DMS79 (cell line): ENCODE measurements at places on chromosomes 5 and 9.

GRCh38 chr9:36137392-36138004 lies 965 bp downstream of the GLIPR2 start:
- DNase-seq, result peak; percentile 22

GRCh38 chr9:124134526-124134925 lies 123.0 kb downstream of the LHX2 start:
- DNase-seq, result no peak

GRCh38 chr9:108048406-108049025 lies 558.9 kb upstream of the KLF4 start:
- DNase-seq, result no peak

GRCh38 chr5:10036136-10036815 lies 213.4 kb downstream of the ATPSCKMT start:
- DNase-seq, result peak; percentile 22

- no peak for DNase-seq
Observed at GRCh38 chr9:72691671-72692070, 170.3 kb downstream of the TMC1 start.

DNA sequence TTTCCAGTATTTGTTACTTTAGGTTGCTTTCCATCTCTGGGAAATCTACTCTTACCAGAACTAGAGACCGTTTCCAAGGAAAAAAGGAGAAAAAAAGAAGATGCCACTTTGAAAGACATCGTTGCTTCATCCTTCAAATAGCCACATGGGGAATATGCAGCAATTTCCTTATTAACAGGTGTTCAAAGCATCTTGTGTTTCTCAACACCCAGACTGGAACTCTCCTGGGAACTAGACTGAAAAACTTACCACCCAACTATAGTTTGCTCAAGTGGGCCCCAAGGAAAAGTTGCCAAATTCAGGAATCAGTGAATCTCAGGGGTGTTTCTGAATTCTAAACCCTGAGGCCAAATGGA lies 80.0 kb upstream of the JAK2 start:
- no peak for DNase-seq

DNA sequence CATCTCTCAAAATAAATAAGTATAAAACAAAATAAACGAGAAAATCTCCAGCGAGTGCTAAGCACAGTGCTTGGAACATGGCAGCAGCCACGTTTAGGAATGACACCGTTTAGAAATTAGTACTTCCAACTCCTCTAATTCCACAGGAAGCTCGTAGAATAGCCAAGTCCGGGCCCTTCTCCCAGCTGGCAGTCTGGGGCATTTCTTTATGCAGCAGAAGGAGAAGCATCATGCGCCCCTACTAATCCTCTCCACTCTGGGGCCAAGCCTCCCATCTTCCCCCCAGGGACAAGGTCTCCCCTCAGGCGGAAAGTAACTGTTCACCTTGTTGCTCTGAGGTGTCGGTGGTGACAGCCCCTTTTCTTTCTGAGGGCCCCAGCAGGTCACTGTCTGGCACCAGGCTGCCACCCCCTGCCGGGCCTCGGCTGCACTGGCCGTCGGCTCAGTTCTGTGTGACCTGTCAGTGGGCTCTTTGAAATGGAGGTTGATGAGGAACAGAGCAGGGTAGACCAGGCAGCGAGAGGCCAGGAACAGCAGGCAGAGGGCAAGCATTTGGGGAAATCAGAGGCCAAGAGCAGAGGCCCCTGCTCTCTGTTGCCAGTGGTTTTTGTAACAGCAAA lies 113.5 kb upstream of the WWC1 start:
- no peak for DNase-seq

DNA sequence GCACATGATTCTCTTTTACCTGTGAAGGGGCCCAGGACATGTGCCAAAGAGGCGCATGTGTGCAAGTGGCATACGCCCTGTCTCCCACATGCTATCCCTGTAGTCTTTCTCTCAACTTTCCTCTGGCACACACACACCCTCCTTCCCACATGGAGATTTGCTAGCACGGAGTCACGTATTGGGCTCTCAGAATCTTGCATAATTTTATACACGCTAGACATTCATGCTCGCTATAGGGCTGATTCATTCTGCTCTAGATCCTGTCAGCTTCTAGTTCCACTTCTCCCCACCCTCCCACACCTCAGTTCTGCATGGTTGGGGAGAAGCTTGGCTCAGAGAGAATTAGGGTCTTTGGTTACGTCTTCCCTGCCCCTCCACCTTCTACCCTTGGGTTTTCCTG lies 72.8 kb downstream of the CD180 start:
- DNase-seq, result no peak

DNA sequence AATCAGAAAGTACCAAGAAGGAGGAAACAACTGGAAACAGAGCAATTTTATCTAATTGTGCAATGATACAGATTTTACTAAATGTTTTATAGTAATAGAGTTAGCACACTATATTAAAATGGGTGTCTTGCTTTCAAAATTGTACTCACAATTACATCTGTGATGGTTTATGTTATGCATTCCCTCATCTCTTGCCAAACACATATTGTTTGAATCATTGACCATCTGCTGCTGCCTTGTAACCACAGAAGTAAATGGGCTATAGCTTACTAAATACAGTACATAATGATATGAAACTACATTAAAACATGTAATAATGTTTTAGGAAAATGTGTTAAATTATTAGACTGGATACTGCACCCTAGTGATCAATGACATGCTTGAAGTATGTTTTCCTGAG lies 158.1 kb downstream of the SLC25A46 start:
- no peak for DNase-seq

DNA sequence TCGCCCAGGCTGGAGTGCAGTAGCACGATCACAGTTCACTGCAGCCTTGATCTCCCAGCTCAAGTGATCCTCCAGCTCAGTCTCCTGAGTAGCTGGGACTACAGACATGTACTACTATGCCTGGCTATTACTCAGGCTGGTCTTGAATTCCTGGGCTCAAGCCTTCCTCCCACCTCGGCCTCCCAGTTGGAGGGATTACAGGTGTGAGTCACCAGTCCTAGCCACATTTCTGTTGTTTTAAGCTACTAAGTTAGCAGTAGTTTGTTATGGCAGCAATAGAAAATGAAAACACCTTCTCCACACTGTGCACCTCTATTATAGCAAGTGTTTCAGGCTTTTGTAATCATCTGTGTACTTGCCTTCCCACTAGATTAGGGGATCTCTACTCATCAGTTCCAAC lies 588.9 kb upstream of the TLE4 start:
- no peak for DNase-seq
